ENCODE measurements at places on chromosomes 6 and 20.

DNA sequence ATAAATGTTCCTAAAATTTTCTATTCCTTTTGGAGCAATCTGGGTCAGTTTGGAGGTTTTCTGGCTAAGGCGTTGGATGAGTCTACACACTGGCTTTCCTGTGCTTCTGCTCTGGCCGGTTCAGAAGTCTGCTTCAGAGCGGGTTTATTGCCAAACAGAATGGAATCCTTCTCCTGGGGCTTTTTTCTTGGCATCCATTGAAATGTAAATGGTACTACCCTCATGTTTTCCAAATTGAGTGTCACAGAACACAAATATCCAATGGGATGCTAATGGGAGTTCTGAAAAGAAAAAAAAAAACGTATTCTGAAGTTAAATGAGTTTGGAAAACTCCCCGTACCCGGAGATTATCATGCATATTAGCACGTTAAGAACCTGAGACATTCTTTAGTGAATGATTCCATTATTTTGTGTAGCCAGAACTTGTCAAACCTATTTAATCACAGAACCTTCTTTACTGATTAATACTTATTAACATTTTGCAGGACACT lies 930.3 kb downstream of the QKI start:
- DNase-seq, result no peak

- DNase-seq, result no peak
Observed at GRCh38 chr20:34249291-34249690, 8.1 kb downstream of the ASIP start.

DNA sequence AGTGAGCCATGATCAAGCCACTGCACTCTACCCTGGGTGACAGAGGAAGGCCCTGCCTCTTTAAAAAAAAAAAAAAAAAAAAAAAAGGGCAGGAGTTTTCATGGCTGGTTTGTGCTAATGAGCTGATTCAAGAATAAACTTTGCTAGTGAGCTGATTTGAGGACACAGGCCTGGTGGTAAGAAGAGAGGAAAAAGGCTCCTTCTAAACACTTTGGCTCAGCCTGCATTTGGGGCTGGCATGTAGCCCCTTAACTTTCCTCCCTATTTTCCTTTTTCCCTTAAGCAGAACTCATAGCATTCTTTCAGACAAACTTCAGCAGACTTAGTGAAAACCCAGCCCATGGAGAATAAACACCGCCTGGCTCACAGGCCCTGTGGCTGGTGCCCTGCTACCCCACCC lies 432.7 kb downstream of the PTPRT start:
- DNase-seq, result no peak

DNA sequence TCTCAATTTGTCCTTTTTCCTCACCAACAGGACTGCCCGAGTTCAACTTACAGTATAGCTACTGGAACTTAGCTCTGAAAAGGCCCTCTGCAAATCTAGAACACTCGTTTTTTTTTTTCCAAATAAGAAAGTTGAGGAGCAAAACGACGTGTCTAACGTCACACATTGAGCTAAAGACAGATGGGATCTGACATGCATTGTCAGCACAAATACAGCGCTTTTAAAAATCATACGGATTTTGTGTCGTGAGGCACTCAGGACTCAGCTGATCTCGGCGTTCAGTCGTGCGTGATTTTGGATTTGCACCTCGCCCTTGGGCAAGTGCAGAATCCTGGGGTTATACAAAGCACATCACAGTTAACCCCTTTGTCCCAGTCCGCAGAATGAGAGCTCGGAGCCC lies 94.7 kb upstream of the ZNF322 start:
- no peak for DNase-seq

GRCh38 chr6:41337709-41338108 lies 2.3 kb downstream of the NCR2 start:
- no peak for DNase-seq

GRCh38 chr6:24911796-24912382 lies 23.9 kb downstream of the RIPOR2 start:
- no peak for DNase-seq

DNA sequence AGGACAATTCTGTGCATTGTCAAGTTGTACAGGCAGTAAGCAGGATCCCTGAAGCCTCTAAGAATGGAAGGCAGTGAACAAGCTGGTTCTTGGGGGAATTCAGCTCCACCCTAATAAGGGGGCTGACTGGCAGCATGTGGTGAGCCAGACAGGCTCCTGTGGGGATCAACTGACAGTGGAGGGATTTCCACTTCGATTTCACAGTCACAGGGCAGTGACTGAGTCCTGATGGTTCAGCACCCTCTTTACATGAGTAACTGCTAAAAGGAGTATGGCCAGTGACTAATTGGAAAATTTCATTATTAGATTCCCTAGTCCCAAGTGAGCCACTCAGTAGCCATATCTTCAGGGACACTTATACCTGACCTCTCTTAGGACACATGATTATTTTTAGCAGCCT lies 78.4 kb downstream of the NDUFAF5 start:
- DNase-seq, result no peak

DNA sequence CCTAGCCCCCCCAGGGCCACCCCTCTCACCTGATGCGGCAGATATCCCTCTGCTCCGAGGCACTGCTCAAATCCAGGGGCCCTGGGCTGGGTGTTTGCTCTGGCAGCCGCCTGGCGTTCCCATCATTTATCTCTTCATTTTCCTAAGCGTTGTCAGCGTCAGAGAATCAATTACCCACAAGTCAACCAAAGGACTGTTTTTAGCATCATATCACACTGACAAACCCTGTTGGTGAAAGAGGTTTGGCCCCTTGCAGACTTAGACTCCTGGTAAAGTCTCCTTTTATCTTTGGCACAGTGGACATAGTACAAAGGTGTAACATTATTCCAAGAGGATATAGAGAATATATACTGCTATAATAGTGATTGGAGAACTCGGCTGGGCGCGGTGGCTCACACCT lies at the start of gene GHRH:
GHRH (minus strand) TSS at position 101 of the 400 bp plus-strand sequence. CDS start 4,925 bp downstream, outside the sequence.
- no peak for DNase-seq

- DNase-seq, result no peak
Observed at GRCh38 chr6:156258981-156259380, 518.2 kb upstream of the ARID1B start.

DNA sequence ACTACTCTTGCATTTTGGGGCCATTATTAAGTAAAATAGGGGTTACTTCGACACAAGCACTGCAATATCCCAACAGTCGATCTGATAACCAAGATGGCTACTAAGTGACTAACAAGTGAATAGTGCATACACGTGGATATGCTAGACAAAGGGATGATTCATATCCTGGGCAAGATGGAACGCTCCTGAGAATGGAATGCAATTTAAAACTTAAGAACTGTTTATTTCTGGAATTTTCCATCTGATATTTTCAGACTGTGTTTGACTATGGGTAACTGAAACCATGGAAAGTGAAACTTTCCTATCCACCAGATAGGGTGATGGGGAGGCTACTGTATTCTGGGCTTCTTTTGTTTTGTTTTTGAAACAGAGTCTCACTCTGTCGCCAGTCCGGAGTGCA lies 66.5 kb downstream of the ILRUN start:
- DNase-seq, result no peak

- no peak for DNase-seq
Observed at GRCh38 chr20:32822225-32822624, 2.5 kb downstream of the MAPRE1 start.

- no peak for DNase-seq
Observed at GRCh38 chr20:13420625-13421024, 199.6 kb downstream of the ISM1 start.

DNA sequence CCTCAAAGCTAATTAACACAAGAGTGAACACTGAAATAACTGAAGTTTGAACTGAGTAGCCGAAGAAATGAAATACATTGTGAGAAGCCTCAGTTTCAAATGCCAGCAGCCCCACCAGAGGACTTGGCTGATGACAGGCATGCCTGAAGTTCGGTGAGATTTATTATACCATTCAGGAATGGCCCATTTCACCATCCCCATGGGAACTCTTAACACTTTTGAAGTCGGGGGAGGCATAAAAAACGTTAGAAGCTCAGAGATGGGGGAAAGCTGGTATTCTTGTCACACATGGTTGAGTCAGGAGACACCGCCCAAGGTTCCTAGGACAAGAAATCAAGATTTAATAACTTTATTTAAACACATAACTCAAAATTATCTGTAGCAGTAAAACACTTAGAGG lies 17.6 kb upstream of the SLC22A3 start:
- no peak for DNase-seq

GRCh38 chr6:43718387-43719105 lies 31.0 kb upstream of the MRPS18A start:
- no peak for DNase-seq

DNA sequence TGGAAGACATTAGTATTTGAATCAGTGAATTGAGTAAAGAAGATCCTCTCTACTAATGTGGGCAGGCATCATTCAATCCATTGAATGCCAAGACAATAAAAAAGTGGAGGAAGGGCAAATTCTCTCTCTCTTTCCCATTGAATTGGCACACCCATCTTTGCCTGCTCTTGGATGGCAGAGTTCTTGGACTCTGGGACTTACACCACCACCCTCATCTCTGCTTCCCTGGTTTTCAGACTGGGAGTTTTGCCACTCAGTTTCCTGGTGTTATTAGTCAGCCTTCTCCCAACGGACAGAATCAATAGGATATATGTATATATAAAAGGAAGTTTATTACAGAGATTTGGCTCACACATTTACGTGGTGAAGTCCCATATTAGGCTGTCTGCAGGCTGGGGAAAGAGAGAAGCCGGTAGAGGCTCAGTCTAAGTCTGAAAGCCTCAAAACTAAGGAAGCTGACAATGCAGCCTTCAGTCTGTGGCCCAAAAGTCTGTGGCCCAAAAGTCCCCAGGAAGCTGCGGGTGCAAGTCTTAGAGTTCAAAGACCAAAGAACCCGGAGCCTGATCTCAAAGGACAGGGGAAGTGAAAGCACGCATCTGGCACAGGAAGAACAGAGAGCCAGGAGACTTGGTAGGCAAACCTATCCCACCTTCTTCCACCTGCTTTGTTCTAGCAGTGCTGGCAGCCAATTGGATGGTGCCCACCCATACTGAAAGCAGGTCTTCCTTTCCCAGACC lies 64.4 kb downstream of the SMPDL3A start:
- DNase-seq, result no peak

DNA sequence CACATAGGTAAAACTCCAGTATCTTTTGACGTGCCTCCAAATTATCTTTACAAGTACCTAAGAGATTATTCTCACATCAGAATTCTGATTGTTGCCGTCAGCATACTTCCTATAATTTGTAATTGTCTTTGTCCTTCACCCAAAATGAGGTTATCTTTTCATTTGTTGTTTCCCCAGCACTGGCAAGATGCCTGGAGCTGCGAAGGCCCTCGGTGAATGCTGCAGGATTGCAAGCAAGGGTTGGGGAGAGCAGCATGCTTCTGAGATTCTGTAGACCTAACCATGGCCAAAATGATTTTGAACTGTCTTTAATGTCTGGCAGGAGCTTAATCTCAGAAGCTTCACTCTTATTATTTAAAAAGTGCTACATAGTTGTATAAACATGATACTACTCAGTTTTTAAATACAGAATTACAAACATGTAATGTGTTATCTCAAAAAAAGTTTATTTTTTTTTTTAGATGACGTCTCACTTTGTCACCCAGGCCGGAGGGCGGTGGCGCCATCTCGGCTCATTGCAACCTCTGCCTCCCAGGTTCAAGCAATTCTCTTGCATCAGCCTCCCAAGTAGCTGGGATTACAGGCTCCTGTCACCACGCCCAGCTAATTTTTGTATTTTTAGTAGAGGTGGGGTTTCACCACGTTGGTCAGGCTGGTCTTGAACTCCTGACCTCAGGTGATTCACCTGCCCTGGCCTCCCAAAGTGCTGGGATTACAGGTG lies 88.7 kb downstream of the ELOVL5 start:
- DNase-seq, result no peak

GRCh38 chr20:41247523-41248367 lies 69.8 kb downstream of the ZHX3 start:
- DNase-seq, result no peak

DNA sequence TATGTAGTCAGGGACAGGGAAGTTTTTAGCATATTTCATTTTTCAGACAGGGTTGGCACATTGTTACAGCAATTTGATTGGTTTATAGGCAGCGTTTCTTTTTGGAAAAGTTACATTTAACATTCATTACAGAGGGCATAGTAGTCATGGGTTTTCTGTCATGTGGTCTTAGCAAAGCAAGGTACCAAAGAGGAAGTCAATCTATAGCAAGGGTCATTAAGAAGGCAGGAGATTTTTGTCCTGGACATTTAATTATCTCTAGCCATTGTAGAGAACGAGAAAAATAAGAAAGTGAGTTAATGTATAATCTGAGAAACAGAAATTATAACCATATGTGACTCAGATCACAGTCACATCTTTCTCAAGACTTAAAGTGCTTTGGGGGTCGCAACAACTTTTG lies 47.4 kb downstream of the TPD52L1 start:
- DNase-seq, result no peak

DNA sequence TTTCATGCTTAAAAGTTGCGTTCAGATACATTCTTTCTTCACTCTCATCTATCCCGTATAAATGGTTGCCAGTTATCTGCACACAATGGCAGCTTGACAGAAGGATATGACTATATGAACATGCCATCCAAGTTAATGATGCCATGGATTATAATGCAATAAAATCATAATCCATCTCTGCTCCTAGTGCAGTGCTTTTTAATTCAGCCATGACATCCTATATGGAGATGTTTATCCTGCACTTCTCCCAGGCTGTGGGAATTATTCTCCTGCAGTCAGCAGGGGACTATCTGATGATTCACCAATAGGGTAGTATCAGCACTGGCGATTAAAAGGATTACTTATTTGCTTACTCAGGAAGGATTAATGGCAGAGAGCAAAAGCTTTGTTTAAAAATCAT lies 273.8 kb downstream of the SAMD5 start:
- no peak for DNase-seq
